ENCODE measurements at places on chromosomes 6 and 20.

DNA sequence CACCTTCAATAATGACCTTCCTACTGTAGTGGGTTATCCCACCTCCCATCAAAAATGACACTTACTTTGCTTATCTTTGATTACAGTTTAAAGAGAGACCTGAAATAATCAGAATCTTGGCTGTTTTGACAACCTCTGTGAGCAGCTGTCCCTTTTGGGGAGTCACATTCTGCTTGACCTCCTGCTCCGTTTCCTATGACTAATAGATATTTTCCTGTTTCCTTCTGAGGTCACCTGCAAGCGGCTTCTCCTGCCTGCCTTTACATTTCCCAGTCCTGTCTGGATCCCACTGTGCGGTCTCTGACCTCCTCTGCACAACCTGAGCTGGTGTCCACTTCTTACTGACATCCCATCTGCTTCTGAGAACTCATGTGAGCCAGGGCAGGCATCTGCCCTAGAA, 54.2 kb downstream of the TRAM2 start:
- DNase-seq, result no peak

DNA sequence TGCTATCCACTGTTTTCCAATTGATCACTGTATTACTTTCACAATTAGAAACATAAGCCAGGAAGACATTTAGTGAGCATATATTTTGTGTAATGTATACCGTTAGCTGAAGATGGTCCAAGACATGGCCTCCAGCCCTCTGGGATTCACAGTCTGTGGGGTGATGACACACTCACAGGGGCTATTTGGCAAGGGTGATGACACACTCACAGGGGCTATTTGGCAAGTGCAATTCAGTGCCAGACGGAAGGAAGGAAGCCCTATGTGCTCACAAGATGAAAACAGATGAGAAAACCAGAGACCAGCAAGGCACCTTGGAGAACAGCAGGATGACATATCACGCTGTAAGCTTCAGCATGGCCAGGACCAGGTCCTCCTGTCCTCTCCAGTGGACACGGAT, 183.7 kb downstream of the MBOAT1 start:
- no peak for DNase-seq

- DNase-seq, result no peak
Observed at GRCh38 chr20:48621376-48622078, 206.3 kb downstream of the PREX1 start.

- DNase-seq, result no peak
Observed at GRCh38 chr20:48690888-48691287, 136.9 kb downstream of the PREX1 start.

DNA sequence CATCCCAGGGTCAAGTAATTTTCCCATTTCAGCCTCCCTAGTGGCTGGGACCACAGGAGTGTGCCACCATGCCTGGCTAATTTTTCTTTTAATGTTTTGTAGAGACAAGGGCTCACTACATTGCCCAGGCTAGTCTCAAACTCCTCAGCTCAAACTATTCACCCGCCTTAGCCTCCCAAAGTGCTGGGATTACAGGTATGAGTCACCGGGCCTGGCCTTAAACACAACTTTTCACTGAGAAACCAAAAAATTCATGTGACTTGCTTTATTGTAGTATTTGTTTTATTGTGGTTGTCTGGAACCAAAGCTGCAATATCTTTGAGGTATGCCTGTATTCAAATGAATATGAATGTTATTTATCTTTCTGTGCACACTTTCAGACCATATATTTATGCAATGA, 72.2 kb downstream of the RWDD2A start:
- DNase-seq, result no peak

- DNase-seq, result no peak
Observed at GRCh38 chr6:107763946-107764345, 60.2 kb downstream of the SCML4 start.

DNA sequence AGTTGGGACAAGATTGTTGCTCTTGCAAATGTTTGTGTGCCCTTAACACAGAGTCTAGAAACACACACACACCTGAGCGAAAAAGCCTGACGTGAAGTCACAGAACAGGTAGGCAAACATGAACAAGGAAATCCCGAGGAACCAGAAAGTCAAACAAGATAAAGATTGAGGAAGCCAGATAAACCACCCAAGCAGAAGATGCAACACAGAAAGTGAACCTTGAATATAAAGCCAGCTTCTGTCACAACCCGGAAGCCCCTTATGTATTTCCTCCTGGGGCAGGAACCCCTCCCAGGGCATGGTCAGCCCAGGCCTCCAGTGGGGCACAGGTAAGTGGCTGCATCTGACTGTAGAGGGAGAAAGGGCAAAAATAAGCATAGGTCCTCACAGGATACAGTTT, 158.2 kb upstream of the SUPT3H start:
- DNase-seq, result no peak

DNA sequence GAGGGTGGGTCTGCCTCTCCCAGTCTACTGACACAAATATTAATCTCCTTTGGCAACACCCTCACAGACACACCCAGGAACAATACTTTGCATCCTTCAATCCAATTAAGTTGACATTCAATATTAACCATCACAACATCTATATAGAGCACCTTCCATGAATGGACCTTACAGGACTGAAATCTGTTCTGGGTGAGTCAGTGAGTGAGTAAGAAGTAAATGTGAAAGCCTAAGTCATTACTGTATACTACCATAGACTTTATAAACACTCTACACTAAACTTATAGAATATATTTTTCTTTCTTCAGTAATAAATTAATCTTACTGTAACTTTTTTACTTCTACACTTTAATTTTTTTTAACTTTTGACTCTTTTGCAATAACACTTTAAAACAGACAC, 993.8 kb upstream of the MAP3K7 start:
- no peak for DNase-seq

- no peak for DNase-seq
Observed at GRCh38 chr6:14290772-14291330, 173.3 kb downstream of the CD83 start.

GRCh38 chr6:33314515-33314942, 651 bp upstream of the TAPBP start:
- DNase-seq, result no peak

DNA sequence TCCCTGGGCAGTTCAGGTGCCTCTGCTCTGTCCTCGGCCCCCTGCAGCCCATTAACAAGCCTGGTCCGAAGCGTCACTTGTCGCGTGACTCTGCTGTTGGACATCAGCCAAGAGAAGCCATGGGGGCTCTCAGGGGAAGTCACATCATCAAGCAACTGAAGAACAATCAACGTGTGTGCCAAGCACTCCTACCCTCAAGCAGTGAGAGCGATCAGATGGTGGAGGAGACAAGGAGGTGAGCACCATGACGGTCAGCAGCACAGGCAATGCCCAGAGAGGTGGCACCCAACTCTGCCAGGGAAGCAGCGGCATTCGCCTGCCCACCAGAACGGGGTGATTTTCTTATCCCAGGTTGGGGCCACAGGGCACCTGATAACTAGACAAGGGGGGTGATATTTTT, 132.7 kb downstream of the AGPAT4 start:
- DNase-seq, result no peak

- DNase-seq, result no peak
Observed at GRCh38 chr6:138948546-138949179, 39.4 kb downstream of the REPS1 start.

GRCh38 chr20:725491-725890, 42.8 kb downstream of the SLC52A3 start:
- DNase-seq, result no peak

DNA sequence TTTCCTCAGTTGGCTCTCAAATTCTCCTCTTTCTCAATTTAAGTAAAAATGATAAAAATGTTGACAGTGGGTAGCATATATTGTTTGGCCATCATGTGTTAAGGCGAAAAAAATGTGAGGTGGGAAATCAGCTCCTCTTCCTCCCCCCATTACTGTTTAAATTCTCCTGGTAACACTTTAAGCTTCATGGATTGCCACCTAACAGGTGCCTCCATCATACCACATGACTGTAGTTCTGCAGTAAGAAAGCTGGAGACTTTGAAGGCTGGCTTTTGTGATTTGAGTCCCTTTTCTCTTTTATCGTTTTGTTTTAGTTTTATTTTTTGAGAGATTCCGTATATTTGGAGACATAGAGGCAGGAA, 1.2 kb downstream of the ZFAND3 start:
- no peak for DNase-seq

DNA sequence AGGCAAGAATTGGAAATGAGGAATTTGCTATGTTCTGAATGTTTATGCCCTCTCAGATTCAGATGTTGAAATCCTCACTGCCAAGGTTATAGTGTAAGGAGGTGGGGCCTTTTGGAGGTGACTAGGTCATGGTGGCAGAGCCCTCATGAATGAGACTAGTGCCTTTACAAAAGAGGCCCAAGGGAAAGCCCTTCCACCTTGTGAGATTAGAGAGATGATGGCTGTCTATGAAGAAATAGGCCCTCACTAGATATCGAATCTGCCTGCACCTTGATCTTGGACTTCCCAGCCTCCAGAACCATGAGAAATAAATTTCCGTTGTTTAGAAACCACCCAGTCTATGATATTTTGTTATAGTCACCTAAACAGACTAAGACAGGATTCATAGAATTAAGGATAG, 10.4 kb downstream of the ASIP start:
- no peak for DNase-seq

GRCh38 chr6:1739220-1739619, 129.5 kb downstream of the FOXC1 start:
- DNase-seq, result no peak

GRCh38 chr6:24325978-24326377, 31.9 kb downstream of the DCDC2 start:
- DNase-seq, result no peak

DNA sequence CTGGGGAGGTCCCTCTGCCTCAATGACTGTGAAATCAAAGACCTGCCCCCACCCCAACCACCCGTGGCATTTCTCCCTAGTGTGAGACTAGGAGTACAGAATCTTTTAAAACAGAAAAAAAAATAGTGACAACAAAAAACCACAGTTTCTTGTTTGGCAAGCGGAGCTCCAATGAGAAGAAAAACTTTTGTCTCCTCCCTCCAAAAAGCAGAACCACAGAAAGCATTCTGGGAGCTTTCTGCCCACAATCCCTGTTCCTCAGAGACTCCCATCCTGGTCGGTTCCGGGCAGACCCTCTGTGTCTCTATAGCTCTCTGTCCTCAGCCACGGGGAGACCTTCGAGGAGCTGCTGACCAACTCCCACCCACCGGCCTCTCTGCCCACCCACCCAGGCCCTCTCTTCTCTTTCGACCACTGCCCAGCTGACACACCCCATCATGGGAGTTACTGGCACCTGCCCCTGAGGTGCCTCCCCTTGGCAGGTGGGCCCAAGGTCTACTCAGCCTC, 4.9 kb downstream of the PREX1 start:
- no peak for DNase-seq

DNA sequence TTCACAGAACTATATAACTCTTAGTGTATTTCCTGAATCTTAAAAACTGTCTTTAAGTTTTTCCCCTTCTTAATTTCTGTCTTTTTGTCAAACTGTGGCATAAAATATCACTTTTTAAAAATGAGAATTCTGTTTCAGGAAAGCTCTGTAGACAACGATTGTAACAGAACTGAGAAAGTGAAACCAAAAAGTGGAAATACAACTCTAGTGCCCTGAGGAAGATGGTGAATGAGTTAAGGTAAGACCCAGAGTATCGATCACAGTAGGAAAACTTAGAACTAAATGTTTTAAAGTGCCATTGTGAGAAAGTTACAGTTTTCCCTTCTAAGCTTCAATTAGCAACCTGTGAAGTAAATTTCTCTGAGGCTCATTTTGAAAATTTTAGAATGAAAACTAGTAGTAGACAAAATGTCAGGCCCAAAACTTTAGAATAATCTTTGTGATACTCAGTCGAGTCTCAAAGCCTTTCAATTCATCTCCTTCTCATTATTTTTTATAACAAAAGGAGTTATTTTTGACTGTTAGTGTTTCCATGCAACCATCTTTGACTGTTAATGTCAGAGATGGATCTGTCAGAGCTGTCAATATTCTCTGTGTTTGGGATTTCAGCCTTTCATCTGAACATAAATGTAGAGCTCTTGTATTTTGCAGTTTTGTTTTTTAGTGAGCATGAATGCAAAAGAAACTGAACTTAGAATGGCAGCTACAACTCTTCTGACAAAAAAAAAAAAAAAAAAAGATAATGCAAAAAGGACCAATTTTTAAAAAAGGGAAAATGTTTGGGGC, 19.0 kb upstream of the TRDN start:
- no peak for DNase-seq

- no peak for DNase-seq
Observed at GRCh38 chr6:167558246-167559177, 233.6 kb downstream of the TTLL2 start.

DNA sequence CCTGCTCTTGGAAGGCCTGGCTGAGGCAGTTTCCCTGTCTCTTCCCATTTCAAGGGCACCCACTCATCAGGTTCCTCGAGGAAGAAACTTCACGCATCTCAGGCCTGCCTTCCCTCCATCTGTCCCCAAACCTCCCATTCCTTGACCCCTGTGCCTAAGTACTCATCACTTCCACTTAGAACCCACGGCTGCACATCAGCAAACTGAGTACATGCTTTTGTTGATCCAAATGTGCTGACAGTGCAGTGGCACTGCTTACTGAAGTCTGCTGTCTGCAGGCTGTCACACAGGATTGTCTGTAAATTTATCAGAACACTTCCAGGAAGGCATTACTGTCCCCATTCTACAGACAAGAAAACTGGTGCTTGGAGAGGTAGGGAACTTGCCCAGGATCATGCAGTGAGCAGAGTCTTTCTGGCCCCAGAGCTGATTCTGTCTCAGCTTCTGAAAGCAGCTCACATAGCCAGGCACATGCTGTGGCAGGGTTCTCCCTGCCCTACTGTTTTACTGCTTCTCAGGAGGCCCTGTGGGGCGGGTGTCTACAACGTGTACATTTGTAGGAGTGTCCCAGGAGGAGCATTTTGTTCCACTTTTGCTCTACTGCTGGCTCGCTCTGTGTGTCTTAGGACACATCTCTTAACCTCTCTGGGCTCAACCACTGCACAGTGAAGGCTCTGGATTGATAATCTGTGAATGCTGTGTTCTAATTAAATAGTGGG, 64.2 kb upstream of the XRN2 start:
- DNase-seq, result no peak

- no peak for DNase-seq
Observed at GRCh38 chr6:140236732-140237131, 862.3 kb upstream of the CITED2 start.

DNA sequence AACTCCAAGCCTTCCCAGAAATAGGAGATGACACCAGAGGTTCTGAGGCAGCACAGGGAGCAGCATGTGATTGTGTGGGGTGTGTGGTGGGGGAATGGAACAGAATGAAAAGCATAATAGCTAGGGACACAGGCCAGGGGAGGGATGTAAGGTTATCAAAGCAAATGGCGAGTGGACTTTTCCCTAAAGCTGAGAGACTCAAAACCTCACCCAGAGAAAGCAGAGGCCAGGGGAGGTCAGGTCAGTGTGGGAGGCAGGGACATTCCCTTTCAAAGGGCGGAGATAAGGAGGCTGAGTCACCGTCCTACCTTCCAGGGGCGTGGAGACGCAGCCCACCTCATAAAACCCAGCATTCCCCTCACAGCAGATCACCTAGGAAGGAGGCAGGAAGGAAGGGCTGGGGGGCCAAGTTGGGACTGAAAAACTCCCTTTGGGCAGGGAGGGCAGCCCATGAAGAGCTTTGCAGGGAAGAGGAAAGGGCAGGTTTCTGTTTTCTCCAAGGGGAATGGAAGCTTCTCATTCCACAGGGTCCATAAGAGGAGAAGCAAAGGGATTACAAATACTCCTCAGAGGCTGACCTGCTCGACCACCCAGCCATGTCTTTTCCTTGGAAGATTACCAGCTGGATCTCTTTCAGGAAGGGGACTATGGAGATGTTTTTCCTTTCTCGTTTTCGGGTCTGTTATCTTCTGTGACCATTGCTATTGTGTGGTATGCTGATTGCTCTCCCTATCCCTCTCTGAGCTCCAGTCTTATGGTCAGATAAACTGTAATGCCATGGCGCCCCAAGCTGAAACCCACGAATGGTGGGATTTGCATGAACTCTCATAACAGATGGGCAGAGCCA, 9.6 kb upstream of the LY6G5C start:
- DNase-seq, result no peak

Measured in AG09319 (cell line).